NCI-H69 (cell line): ENCODE measurements at places on chromosomes 1 and 21.
A peak's percentile ranks its signal among the peaks of the same experiment; 100 is the strongest.

DNA sequence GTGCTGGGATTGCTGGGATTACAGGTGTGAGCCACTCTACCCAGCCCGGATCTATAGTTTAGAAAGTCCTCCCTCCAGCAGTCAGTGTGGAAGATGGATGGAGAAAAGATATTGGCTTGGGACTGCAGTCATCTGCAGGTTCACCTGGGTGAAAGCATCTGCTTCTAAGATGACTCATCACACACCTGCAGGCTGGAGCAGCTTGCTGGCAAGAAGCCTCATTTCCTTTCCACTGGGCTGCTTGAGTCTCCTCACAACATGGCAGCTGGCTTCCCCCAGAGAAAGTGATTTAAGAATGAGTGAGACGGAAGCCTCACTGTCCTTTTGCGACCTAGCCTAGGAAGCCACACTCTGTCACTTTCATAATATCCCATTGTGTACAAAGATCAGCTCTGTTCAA lies 50.0 kb downstream of the FOXO6 start:
- peak; percentile 81 for DNase-seq

GRCh38 chr21:45125357-45125756 lies 51.0 kb downstream of the ADARB1 start:
- DNase-seq = peak; percentile 72

DNA sequence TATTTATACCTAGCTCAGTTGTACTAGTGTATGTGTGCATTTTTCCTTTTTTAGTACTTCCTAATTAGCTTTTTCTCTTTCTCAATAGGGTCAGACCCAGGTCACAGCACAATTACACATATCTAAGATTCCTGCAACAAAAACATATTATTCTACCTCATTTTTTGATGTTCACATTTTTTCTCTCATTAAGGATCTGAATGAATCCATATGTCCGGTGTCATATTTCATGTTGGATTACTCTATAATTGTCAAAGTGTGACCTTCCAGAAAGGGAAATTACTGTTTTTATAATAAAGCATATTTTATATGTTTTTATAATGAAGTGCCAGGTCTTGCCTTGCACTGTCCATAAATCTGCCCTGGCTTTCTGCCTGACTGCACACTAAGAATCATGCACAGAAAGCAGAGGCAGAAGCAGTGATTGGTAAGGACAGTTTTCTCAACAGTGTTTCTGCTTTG lies 143.7 kb downstream of the KCNT2 start:
- peak; percentile 92 for DNase-seq

- DNase-seq = no peak
Observed at GRCh38 chr1:218718206-218718605, 373.1 kb downstream of the TGFB2 start.

DNA sequence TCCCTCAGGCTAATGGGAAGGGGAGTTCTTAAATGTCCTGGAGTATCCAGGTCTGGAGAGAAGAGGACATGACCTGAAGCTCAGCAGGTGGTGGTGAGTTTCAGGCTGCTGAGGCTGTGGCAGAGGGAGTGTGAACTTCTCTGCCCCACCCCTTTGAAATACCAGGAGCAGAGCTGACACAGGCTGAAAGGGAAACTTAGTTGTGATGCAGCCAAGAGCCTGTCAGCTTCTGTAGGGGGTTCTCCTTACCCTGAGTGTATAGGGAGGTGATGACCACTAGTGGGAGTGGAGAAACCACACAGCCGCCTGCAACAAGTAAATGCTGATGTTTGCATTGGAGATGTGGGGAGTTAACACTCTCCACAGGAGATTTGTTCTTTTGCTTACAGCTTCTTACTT lies 152.3 kb downstream of the FCRL5 start:
- DNase-seq = no peak

DNA sequence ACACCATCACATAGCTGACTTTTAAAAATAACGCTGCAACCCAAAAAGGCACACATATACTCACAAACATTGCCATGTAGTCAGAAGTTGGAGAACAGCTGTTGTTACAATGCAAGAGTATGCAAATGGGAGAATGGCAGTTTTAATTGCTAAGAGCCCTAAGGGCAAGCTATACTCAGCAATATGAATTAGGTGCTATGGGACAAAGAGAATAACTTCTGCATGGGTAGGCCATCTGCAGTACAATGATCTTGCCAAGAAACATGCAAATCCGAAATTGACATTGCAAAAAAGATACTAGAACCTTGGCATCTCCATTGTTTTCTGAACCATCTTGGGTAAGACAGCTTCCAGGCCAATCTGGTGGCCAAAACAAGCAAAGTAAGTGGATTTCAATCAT lies 697.8 kb downstream of the LRRIQ3 start:
- DNase-seq = peak; percentile 42

- DNase-seq = no peak
Observed at GRCh38 chr1:19909971-19910370, 13.4 kb downstream of the PLA2G2E start.

DNA sequence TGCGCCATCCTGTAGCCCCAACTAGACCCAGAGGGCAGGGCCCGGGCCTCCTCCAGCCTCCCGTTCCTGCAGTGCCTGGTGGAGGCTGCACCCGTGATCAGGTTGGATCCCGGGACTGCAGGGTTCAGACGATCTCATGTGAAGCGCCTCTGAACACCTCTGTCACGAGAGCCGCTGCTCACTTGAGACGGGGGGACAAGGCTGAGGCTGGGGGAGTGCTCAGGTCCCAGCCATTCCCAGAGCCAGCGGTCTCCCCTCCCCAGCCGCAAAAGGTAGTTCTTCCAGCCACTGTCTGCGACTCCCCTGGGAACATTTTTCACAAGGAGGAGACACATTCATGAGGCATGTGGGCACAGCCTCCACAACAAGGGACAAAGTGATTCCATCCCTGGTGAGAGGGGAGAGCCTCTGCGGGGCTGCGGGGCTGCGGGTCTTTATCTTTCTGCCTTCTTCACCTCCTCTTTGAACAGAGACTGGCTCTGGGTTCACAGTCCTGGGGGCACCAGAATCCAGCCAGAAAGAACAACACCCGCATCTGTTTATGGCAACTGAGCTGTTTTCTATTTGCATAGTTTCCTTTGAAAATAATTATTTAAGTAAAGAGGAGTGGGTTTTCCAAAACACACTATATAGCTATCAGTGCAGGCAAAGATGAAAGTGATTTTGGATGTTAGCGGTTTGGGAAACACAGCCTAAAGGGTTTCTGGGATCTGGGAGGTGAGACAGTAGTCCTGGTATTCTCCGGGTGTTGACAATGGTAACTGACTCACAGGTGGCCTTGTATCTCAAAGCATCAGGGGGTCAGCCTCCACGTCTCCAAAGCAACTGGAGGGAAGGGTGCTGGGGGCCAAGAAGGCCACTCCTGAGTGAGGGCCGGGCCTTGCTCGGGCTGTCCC lies 13.0 kb upstream of the LDLRAP1 start:
- DNase-seq = no peak

DNA sequence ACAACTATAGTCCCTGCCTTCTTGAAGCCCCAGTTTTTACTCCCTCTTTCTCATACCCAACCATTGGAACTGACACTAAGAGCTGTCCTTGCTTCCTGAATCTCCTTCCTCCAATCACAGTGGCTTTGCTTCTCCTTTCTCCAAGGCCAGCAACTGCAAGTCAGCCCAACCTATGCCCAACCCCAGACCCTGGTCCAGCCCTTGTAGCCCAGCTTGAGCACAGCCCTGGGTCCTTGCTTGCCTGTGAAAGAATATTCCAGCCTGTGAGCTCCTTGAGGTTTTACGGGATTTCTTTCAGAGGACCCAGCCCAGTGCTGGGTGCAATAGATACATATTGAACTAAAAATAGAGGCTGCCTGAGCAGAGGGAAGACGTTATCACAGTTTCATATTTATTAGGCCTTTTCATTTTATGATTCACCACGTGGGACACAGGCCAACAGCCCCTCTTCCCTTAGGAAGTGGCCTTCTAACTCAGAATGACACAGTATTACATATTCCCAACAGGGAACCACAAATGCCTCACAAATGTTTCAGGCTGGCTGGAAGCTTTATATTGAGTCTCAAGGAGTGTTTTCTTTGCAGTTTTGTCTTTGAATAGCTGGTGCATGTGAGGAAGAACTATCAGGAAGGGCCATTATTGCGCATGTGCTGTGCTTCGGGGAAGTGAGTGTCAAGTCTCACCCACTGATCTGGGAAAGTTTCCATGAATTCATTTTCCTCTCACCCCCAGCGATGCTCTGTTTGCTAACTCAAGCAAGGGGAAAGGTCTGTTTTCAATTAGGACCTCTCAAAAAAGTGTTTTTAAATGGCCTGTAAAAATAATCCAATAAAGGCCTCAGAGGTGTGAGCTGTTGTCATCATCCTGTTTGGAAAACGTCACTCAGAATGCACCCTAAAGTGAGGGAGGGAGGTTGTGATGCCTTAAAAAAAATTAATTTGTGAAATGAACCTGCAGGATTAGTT lies 92.3 kb upstream of the NFIA start:
- peak; percentile 46 for DNase-seq

DNA sequence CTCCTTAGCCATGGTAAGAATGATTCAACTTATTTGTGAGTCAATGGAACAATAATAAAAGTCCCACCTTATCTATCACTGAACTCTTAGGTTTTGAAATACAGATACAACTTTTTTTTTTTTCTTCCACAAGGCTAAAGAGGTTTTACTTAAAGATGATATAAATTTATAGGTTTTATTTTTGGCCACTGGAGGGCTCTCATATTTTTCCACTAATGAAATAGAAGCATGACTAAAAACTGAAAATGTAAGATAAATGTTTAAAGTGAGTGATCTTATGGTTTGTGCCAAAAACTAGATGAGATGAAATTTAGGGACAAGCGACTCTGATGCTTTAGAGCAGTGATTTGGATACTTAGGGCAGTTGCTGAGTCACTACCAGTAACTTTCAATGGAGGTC lies 499.0 kb downstream of the NUF2 start:
- DNase-seq = no peak

GRCh38 chr1:202085682-202086373 lies 36.9 kb upstream of the GPR37L1 start:
- DNase-seq = peak; percentile 96

GRCh38 chr1:61952675-61953074 lies 210.4 kb downstream of the PATJ start:
- DNase-seq = no peak

- DNase-seq = no peak
Observed at GRCh38 chr1:176379626-176380339, 83.2 kb upstream of the PAPPA2 start.

- DNase-seq = no peak
Observed at GRCh38 chr1:76418531-76418930, 344.0 kb downstream of the ST6GALNAC3 start.

GRCh38 chr1:109304226-109304920 lies 2.4 kb downstream of the MYBPHL start:
- no peak for DNase-seq

DNA sequence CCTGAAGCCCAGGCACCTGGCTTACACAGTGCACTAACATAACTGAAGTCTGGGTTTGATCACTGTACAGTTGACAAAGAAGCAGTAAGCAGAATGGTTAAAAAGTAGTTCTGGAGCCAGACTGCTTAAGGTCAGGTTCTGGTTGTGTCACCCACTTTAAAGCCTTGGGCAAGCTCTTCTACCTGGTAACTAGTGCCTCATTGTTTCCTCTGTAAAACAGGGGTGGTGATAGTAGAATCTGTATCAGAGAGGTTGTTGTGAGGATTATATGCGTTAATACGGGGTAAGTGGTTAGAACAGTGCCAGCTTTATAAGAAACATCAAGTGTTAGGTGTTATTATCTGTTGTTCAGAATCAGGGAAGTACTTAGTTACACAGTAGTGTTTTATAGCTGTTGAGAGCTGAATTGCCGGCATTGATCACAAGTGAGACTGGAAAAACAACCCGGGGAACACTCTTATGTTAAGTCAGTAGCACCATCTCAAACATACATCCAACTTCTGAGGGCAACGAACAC lies 3.7 kb downstream of the BACH1 start:
- no peak for DNase-seq

GRCh38 chr1:2812136-2812535 lies 10.6 kb upstream of the TTC34 start:
- no peak for DNase-seq

DNA sequence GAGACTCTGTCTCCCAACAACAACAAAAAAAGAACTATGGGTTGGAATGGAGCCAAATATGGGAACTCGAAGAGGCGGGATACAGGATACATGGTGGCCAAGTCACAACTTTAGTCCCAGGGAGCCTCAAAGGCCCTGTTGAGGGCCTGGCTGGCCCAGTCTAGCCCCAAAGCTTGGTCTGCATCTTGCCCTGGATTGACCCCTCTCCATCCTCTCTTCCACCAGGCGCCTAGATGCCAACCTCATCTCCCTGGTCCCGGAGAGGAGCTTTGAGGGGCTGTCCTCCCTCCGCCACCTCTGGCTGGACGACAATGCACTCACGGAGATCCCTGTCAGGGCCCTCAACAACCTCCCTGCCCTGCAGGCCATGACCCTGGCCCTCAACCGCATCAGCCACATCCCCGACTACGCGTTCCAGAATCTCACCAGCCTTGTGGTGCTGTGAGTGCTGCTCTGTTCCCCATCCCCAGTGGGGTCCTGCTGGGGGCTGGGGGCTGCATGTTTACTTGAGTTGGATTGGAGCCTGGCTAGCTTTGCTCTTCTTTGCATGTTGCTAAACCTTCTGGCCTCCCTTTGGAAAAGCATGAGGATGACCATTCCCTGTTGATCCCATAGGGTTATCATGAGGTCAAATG lies 65.5 kb downstream of the UBE2T start:
- DNase-seq = no peak

DNA sequence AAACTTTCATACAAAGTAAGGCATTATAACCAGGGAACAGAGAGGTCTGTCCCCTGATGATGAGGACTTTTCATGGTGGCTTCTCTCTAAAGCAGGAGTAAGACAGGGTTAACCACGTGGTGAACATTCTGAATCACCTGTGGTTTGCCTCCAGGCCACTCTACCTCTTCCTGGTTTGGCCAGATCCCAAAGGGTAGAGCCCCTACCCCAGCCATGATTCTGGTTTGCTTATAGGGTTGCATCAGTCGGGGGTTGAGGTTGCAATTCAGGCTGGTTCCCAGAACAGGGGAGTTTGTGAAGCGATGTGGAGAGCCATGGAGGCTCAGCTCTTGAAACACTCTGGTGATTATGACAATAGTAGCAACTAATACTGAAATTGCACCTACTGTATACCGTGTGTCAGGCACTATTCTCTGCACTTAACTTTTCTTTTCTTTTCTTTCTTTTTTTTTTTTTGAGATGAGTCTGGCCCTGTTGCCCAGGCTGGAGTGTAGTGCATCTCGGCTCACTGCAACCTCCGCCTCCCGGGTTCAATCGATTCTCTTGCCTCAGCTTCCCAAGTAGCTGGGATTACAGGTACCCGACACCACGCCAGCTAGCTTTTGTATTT lies 8.3 kb downstream of the CNR2 start:
- peak; percentile 5 for DNase-seq
